ENCODE measurements at places on chromosomes 2 and 18.
A peak's percentile ranks its signal among the peaks of the same experiment; 100 is the strongest.

DNA sequence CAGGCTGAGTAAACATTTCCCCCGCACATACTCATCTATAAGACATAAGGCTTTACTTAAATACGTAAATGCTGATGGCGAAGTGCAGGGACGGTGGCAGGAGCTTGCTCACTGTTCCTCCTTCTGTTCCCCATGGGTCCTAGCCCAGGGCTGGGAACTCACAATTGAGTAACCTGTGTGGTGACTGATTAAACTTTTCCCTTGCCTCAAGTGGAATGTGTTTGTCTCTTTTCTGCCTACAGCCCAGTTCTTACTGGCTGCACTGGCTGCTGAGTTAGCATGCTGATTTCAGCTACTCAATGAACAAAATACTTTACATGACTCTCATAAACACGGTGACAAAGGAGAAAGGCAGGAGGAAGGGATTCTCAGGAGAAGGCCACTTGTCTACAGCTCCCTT is 87.3 kb downstream of the MARCO start:
- no peak for DNase-seq

GRCh38 chr2:31413025-31413424 is 1.5 kb downstream of the XDH start:
- no peak for DNase-seq

- no peak for DNase-seq
These were observed 196.1 kb upstream of the RBBP8 start for GRCh38 chr18:22737054-22737453.

- DNase-seq: no peak
These were observed 409.2 kb downstream of the CDH7 start for GRCh38 chr18:66160007-66160406.

DNA sequence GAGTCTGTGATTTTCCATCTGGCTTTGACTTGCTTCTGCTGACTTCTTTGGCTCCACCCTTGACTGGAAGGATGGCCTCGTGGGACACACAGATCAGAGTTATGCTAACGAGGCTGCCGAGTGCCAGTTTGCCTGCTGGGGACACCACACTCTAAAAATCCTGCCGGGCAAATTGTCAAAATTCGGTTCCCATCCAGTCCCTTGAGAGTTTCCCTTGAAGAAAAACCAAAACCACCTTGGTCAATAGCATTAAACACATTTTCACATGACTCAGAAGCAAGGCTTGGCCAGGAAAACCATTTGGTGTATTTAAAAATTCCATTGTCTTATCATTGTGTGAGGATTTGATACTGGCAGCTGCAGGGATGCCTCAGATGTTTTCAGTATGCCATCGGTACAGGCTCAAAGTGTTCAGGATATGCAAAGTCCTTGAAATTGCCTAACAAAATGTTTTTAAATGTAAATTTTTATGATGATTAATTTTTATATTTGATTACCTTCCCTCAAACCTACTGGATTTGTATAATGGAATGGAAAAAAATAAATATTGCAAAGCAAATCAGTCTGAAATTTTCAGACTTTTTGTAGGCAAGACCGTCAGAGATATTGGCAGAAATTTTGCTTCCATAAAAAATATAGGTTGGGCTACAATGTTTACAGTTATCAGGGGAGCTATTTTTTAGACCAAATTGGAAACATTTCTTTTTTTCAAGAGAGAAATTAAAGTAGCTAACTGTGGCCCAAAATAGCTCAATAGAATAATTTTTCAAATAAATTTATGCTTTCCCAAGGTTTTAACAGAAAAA is 41.6 kb downstream of the KCNE4 start:
- no peak for DNase-seq

DNA sequence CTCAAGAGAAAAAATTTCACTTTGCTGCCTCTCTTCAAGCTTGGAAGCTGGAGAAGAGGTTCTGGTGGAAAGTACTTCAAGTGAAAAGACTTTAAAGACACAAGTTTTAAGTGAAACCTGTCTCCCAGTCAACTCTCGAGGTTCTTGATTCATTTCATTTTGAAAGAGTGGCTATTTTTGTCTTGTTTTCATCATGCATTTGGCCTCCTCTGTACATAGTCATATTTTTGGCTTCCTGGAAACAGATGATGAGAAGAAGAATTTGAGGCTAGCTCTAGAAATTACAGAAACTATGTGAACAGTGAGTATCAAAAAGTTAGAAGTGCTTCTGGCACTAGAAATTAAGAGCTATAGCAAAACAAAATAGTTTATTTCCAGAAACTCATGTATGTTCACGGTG is 124.8 kb downstream of the DTNA start:
- no peak for DNase-seq

- DNase-seq: no peak
These were observed 680.4 kb downstream of the TDRD15 start for GRCh38 chr2:21804151-21804550.

DNA sequence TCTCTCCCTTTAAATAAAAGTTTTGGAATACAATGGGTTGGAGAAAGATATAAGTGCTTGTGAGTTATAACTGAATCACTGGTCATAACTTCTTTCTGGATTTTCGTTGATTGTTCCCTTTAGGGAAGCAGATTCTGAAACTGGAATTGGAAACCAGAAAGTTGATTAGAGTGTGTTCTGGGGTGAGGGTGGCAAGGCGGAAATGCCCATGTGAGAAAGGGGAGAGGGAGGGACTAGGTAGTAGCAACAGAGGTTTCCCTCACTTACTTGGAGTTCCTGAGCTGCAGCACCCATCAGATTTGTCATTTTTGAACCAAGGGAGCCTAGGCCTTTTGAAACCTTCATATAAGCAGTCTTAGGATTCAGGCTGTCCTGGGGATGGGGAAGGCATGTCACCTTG is 453.4 kb downstream of the KCNJ3 start:
- no peak for DNase-seq

GRCh38 chr2:47599171-47599570 is 183.8 kb upstream of the MSH6 start:
- DNase-seq: no peak

- DNase-seq: no peak
These were observed 10.4 kb downstream of the FEZ2 start for GRCh38 chr2:36587556-36587955.

DNA sequence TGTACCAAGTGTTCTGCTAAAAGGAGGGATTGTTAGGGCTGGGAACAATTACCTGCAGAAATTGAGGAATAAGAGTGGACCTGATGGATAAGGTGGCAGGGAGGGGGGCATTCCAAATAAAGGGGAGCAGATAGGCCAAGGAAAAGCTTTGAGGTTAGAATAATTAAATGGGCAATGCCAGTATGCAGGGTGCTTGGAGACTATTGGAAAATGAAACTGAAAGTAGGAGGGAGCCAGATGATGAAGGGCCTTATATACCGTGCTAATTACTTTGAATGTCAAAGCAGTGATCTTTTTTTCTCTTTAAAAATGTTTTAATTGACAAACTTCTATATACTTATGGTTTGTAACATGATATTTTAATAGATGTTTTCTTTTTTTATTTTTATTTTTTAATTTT is 42.9 kb downstream of the MMADHC start:
- no peak for DNase-seq

- DNase-seq: peak; percentile 41
These were observed 48.1 kb downstream of the LHCGR start for GRCh38 chr2:48707466-48707865.

GRCh38 chr2:162787616-162788015 is 51.0 kb downstream of the KCNH7 start:
- DNase-seq: no peak

GRCh38 chr2:54464341-54464740 is 8.2 kb downstream of the SPTBN1 start:
- DNase-seq: no peak

GRCh38 chr18:45801416-45802004 is 24.0 kb upstream of the SIGLEC15 start:
- DNase-seq: no peak

DNA sequence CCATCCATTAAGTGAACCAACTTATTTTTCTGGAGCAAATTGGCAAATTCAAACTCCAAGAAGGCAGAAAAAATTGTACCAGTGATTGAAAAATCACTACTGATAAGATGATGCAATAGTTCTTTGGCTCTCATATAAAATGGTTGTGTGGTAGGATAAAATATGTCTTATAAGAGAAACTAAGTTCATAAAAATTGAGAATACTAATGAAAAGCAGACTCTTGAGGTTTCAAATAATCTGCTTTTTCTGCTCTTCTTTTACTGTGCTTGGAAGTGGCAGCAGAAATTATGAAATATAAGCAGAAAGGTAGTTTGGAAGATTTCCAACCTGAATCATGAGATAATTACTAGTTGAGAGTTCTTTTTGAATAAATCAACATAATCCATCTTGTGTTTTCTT is 61.9 kb downstream of the PPP1R1C start:
- no peak for DNase-seq

DNA sequence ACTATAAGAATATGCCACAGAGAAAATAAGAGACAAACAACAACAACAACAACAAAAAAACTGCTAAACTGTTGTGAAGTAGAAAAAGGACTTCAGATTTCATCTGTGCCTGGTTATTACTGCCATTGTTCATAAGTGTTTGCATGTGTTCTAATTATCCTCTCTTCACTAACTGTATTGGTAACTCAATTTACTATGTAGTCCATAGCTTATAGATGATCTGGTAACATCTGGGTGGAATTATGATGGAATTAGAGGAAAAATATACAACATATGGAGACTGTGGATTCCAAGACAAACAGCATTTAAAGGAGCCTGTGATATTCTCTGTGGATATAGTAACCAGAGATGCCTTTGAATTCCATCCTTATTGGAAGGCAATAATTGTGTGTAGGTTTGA is 1891.5 kb upstream of the PIK3C3 start:
- DNase-seq: no peak

GRCh38 chr2:230908595-230909191 is 16.3 kb downstream of the GPR55 start:
- peak; percentile 89 for DNase-seq

DNA sequence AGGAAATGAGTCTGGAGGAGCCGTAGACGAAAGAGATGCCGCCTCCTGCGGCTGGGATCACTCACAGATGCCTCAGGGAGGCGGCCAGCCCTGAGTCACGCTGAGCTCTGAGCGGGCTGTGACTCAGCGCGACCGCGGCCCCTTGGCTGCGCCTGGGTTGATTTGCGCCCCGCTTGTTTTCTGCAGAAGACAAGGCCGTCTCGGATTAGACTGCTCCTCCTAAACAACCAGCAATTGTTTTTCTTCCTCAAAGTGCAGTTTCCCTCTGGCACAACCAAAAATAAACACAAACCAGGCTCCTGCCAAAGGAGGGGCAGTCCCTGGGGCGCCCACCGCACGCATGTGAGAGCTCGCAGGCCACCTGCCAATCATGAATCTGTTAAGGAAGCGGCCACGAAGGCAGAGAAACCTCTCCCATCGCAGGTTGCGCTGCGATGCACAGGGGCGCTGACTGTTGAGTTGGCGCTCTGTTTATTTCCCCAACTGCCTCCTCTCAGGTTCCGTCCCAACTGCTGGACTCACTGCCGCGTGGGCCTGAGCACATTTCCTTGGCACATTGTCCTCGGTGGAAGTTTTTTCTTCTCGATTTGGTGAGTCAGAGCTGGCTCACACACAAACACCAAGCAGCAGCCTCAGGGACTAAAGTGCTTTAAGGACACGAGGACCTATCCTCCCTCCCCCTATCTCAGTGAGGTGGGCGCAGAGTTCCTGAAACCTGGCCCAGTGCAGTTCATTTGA is 85.2 kb upstream of the NDUFV2 start:
- no peak for DNase-seq

- no peak for DNase-seq
These were observed 46.1 kb downstream of the TTC39C start for GRCh38 chr18:24060644-24061043.

DNA sequence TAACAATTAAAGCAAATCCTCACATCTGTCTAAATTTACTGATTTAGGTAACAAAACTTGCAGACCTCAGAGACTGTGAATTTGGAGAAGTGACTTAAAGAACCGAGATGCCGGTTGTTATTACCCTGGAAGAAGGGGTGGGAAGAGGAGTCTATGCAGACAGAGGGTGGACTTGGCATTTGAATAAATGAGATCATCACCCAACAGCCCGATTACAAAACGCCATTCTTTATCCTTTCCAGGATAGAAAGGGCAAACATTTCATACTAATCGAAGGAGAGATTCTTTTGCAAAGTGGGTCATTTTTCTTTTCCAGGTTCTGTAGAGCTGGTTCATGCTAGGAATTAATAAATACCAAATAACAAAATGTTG is 73.1 kb upstream of the TPO start:
- no peak for DNase-seq

DNA sequence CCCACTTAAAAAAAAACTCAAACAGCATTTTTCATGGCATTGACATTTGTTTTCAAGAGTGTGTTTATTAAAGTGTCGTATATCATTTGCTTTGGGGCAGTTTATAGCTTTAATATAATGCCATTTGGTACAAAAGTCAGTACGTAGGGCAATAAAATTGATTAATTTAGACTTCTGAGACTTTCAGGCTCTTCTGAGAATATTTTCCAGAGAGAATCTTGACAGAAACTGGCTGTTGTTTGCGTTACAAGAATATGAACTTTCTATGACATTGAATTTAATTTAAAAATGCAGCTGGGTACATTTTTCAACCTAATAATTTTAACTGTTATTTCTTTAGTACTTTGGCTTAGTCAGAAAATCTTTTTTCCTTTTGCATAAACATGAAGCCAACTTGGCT is 98.9 kb downstream of the RNF144A start:
- no peak for DNase-seq

- no peak for DNase-seq
These were observed 29.4 kb downstream of the FBXO11 start for GRCh38 chr2:47876912-47877311.

DNA sequence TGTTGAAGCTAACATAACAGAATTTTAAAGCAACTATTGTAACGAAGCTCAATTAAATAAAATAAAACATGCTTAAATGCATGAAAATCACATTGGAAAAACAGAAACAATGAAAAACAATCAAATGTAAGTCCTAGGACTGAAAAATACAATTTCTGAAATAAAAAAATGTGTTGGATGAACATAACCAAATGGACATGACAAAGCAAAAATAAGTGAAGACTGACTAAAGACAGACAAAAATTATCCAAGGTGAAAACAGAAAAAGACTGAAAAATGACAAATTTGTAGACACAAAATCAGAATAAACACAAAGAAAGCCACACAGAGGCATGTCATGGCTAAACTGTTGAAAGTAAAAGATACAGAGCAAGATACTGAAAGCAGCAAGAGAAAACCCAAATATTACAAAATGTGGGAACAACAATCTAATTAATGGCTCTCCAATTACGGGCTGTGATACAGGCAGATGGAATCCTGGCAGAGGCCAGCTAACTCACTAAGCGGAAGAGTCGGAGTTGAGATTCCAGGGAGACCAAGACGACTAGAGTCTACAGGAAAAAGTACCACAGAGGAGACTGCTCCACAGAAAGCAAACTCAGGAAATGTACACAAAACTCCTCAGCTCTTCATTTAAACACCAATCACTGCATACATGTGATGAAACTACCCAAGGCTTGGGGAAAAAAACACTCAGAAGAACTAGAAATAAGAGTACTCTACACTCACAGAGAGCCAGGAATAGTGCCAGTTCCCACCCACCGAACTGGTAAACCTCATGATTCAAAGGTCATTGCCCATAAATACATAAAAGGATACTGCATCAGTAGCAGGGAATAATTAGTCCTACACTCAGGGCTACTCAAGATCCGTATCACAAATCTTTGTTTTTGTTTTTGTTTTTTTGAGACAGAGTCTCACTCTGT is 83.6 kb downstream of the ATAD2B start:
- DNase-seq: no peak
